Stimulated activated CD4-positive, alpha-beta T cell treated with anti-CD3 and anti-CD28 coated beads, Interleukin-4, amount 100 ng/mL, for 1 hour (primary cell): ENCODE measurements at places on chromosomes 5 and 9.

DNA sequence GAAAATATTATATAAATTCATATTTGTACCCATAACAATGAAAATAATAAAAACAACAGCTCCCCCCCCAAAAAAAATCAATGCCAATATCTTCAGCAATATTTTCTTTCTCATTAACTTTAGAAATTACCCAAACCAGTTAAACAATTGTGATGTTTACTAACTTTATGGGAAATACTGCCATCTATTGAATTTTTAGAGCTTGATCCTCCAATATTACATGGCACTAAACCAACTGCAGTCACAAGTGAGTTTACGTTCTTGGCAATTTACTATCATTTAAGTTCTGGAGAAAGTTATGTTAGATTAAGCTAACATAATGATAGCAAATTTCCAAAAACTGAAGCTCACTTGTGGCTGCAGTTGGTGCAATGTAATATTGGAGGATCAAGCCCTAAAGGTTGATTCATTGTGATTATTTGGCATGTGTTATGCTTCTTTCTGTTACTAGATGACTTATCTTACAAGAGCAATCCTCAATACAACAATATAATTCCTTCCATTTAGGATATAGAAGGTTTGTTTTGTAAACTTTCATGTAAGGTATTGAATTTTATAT is 379.5 kb downstream of the CDH18 start:
- DNase-seq, result no peak

DNA sequence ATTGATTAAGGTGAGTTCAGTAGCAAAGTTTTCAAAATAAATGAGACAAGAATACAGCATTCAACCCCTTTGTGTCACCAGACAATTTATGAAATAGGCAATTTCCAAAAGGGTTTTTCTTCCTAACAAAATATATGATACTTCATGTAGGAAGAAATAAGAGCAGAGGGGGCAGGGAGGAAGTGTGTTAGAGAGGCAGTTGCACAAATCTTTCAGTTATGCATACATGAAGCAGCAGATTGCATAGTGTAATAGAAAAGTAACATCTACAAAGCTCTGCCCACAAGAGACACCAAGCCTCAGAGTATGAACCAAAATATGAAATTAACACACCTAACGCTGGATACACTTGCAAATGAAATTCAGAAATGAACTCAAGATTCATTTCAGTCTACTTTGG is 157.0 kb downstream of the DENND1A start:
- no peak for DNase-seq

GRCh38 chr5:129857116-129857515 is 47.1 kb upstream of the CHSY3 start:
- no peak for DNase-seq

DNA sequence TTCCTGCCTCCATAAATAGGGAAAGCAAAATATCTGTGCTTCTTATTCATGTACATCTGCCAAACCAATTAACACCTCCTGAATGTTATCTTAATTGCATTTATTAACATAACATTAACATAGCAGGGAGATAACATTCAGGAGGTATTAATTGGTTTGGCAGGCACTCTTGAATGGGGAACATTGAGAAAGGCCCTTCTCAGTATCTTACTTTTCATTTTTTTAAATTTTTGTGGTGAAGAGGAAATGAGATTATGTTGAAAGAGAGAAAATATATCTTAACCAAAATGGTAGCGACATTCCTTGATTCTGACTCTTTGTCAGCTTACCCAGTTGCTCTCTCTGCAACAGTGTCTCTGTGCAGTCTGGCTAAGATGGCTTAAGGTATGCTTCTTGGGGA is 100.4 kb upstream of the TLE1 start:
- DNase-seq, result no peak

DNA sequence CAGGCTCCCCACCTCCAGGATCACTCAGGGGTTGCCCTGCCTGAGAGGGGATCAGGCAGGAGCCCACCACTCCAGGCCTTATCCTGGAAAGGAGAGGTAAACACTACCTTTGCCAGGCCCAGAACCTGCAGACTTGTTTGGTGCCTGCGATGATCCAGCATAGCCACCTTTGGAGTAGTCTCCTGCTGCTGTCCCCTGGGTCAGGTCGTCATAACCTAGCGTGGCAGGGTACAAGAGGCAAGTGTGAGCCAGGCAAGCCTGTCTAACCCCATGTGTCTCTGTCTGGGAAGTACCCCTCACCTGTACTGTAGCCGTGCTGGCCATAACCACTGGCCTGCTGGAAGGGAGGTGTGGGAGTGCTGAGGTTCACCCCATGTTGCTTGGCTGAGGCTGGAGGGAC is 106.1 kb downstream of the UBE2R2 start:
- no peak for DNase-seq

GRCh38 chr5:136155761-136156160 is 23.1 kb downstream of the SMAD5 start:
- no peak for DNase-seq

- no peak for DNase-seq
Measured at GRCh38 chr5:174990909-174991308, 266.5 kb downstream of the MSX2 start.

GRCh38 chr5:81181576-81182316 is 51.4 kb upstream of the CKMT2 start:
- DNase-seq, result no peak

DNA sequence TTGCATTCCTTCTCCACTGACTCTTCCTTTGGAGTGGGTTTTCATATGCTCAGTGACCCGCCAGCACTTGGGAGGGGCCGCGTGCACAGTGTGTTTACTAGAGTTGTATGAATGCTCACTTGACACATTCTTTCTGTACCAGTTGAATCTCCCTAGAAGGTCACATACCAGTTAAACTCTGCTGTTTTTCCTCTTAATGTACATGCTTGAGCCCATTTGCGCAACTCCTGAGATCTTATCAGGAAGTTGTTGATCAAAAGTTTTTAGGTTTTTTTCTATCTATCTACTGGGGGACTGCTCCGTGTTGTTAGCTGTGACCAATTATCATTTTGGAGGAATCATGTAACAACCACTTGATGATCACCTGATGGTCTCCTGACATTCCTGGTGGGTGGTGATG is 392.7 kb downstream of the CDH9 start:
- DNase-seq, result no peak

GRCh38 chr9:126986506-126986951 is 71.9 kb downstream of the RALGPS1 start:
- DNase-seq, result no peak

DNA sequence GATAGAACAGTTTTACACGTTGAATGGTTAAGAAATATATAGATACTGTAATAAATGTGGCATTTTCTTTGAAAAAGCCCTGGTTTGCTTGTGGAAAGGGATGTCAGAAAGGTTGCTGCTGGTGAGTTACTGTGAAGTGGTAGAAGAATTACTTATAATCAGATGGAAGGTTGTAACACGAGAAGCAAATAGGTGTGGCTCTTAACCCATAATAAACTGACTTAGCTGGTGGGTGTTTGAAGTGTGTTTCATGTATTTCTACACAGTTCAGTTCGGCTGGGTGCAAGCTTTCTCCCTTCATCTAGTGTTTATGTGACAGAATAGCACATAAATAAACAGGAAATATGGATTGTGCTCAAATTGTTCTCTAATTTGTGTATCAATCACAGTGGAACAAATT is 5.5 kb downstream of the CNOT6 start:
- no peak for DNase-seq

- no peak for DNase-seq
Measured at GRCh38 chr9:74036549-74037231, 460.4 kb upstream of the RORB start.

DNA sequence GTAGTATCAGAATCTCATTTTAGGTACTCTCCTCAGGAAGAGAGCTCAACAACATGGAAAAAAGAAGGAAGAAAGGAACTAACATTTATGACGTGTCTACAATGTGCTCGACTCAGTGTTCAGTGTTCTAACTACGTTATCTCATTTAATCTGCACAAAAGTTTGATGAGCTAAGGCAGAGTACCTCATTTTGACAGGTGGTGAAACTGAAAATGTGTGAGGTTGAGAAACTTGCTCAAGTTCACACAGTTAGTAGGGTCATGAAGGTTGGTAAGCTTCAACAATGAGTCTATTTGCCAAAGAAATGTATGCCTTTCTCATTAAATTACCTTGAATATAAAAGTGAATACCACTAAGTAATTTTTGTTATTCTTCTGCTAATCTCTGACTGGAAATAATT is 165.1 kb downstream of the CAAP1 start:
- no peak for DNase-seq

DNA sequence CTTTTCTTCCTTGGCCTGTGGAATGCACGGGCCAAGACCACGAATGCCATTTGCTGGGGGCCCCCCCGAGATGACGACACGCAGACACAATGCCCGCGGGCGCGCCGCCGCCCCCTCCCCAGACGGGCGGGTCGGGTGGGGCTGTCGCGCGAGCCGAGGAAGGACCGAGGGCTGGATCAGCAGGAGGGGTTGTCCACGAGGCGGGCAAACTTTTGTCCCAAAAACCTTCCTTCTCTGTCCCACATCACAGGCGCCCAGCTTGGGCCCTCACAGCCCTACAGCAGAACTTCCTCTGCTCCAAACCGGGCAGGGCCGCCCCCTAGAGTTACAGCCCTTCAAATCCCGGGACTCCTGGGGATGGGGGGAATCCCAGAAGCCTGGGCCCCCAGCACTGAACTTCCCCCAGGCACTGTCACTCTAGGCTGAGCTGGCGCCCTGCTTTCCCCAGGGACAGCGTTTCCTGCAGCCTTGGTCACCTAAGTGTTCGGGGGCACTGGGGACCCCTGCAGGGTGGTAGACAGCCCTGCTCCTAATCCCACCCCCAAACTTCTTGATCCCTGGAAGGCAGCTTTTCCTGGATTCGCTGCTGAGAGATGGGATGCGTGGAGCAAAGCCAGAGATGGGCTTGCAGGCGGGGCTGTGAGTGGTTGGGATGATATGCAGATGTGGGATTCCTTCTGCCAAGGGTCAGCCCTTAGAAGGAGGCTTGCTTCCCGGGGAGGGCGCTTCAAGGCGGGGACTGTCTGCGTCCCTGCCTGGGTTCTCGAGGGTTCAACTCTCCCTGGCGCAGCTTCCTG is 980 bp downstream of the COL5A1 start:
- DNase-seq, result no peak

- no peak for DNase-seq
Measured at GRCh38 chr5:169006842-169007790, 293.8 kb downstream of the SLIT3 start.

DNA sequence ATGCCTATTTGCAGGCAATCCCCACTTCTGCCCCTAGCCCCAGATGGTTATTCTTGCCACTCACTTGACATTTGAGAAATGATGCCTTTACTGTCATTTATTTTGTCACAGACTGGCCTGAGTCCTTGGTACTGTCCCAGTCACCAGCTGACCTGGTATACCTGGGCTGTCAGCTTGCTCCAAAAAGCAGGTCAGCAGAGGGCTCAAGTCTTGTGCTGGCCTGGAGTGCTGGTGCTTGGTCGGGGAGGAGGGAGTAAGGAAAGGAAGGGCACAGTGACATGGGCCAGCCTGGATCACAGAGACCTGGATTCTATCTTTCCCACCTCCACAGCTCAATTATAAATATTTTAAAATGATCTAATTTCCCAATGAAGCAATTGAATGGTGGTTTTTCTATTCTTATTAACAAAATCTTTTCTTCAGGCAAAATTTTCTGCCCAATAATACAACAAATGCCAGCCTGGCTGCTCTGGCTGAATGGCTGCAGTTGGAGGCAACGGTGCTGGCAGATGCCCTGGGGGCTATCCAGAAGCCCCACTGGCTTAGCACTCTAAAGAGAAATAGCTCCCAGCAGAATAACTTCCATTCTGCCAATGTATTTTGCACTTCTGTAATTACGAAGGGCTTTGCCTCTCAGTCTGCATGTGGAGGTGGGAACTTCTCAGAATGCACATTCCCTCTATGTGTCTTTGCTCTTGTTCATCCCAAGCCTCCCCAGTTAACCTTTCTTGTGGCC is 160.6 kb downstream of the GADD45G start:
- no peak for DNase-seq

DNA sequence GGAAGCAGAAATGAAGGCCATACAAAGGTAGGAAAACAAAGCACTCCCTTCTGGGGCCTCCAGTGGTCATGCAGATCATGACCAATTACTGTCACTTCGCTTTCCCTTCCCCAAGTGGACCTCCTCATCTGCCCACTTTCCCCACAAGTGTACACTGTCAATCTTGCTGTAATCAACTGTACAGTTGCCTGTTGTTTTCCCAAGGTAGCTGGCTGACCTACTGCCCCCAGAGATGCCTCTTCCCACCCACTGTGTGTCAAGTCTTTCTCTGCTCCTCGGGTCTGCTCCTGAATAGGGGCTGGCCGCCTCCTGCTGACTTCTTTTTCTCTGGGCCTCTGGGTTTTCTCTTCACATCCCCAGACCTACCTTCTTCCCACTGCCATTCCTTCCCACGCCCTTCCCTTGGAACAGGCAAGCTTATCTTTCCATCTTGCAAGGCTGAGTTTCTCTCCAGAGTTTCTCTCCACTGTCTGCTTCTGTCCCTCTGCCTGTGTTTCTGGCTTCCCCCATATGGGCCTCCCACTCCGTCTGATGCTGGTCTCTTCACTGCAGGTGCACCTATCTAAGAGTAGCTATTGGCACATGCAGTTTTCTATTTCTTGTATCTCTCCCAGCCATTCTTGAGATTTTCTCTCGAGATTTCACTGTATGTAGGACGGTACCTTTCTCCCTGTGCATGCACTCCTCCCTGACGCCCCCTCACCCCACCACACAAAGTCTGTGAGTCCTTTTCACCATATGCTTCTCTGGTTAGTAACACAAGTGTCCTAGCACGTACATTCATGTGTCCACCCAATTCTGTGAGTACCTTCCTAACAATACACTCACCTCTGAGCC is 2.4 kb downstream of the ELL2 start:
- no peak for DNase-seq

GRCh38 chr5:4876804-4877203 is 263.3 kb upstream of the ADAMTS16 start:
- DNase-seq, result no peak

GRCh38 chr9:33289496-33289895 is 820 bp upstream of the NFX1 start:
- DNase-seq, result peak; percentile 44

GRCh38 chr9:131658377-131659129 is 81.3 kb downstream of the RAPGEF1 start:
- no peak for DNase-seq
